ENCODE measurements at places on chromosomes 2 and 18.

DNA sequence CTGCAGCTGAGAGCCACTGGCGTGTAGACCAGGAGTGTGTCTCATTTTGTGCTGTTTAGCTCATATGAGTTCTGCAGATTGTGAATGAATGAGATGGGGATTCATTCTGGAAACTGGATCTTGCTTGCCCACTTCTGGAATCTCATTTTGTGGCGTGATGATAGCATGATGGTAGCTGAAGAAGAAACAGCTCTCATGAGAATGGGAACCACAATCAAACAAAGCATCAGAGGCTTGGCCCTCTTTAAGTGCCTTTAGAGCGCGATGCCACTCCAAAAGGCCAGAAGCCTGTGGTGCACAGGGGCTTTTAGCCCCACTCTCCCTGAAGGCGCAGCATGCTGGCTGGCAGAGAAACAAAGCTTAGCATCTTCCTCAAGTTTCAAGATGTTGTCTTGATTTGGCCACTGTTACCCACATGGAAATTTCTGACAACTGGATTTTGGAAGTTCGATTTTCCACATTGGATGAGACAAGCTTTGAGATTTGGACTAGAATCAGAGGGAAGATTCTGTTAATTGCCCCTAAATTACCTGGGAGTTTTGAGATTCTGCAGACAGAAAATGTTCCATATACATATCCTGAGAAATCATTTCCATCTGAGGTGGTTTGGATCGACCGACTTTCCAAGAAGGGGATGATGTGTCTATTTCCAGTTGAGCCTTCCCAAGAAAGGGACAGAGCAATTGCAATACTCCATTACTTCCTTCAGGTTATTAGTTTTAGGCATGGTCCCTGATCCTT, 234.5 kb downstream of the VAPA start:
- DNase-seq = no peak

GRCh38 chr2:37798315-37799005, 126.6 kb upstream of the RMDN2 start:
- DNase-seq = no peak

- DNase-seq = peak; percentile 64
Measured at GRCh38 chr2:234670052-234670451, 173.2 kb upstream of the ARL4C start.

- no peak for DNase-seq
Measured at GRCh38 chr2:160156100-160156499, 44.0 kb downstream of the ITGB6 start.

DNA sequence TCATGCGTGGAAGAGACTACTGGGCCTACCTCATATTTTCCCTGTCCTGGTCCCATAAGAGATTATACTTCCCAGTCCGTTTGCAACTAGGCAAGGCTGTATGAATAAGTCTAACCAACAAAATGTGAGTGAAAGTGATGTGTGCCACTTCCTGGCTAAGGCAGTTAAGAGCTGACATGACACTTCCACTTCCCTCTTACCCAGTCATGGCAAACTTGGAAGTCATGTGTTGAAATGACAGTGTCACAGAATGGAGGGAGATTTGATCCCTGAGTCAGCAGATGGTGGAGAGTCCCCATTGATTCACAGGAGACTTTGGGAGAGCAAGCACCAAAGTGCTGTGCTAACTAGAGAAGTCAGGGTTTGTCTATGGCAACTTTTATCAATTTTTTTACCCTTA, 36.4 kb downstream of the TACR1 start:
- no peak for DNase-seq

DNA sequence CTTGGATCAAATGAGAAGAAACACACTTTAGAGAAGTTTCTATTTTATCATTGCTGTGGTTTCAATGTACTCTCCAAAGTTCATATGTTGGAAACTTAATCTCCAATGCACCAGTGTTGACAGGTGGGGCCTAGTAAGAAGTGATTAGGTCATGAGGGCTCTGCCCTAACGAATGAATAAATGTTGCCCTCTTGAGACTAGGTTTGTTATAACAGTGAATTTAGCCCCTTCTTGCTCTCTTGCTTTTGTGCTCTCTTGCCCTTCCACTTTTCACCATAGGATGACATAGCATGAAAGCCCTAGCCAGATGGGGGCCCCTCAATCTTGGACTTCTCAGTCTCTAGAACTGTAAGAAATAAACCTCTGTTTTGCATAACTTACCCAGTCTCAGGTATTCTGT, 664.8 kb downstream of the DCC start:
- DNase-seq = no peak

GRCh38 chr2:156399224-156399949, 36.8 kb upstream of the GPD2 start:
- DNase-seq = no peak

- DNase-seq = no peak
Measured at GRCh38 chr2:119066272-119066804, 92.2 kb downstream of the C1QL2 start.

Data from fibroblast of skin of left quadriceps (primary cell).